Naive thymus-derived CD4-positive, alpha-beta T cell (primary cell): ENCODE measurements at places on chromosomes 2 and 18. TPM values are rescaled to one million over a fixed set of nuclear protein-coding genes. Genes with fewer than 3 reads are reported as not detected.

Gene MYO3B
- total RNA-seq, result not detected

Gene VWA3B
- total RNA-seq, result not detected

Gene ASXL3
- not detected for total RNA-seq

Gene ALPG
- total RNA-seq, result not detected

Gene CFAP221
- not detected for total RNA-seq

Gene TANC1
- total RNA-seq, result 0.13 TPM

- H3K36me3 ChIP-seq, result no peaks in the 10 kb centered on the region
- H3K4me1 ChIP-seq, result peaks cover 60% of the 10 kb centered on the region
- no peaks in the 10 kb centered on the region for H3K27me3 ChIP-seq
- no peak overlapping the region for H3K27ac ChIP-seq
These were observed 20.1 kb upstream of the TTC39C start for GRCh38 chr18:23994361-23994902.

GRCh38 chr2:19246496-19246895 is 111.9 kb downstream of the OSR1 start:
- H3K4me3 ChIP-seq, result no peak overlapping the region
- no peaks in the 10 kb centered on the region for H3K36me3 ChIP-seq
- no peaks in the 10 kb centered on the region for H3K4me1 ChIP-seq
- no peak for DNase-seq
- no peaks in the 10 kb centered on the region for H3K27me3 ChIP-seq

- DNase-seq, result no peak
- H3K27me3 ChIP-seq, result no peaks in the 10 kb centered on the region
- H3K36me3 ChIP-seq, result peaks cover 3% of the 10 kb centered on the region
These were observed 35.3 kb downstream of the NHEJ1 start for GRCh38 chr2:219125225-219125885.

- H3K4me1 ChIP-seq, result no peaks in the 10 kb centered on the region
- DNase-seq, result no peak
- H3K27ac ChIP-seq, result no peak overlapping the region
- H3K36me3 ChIP-seq, result no peaks in the 10 kb centered on the region
- no peak overlapping the region for H3K4me3 ChIP-seq
- no peaks in the 10 kb centered on the region for H3K27me3 ChIP-seq
These were observed 49.3 kb downstream of the CACNB4 start for GRCh38 chr2:152049541-152049940.

DNA sequence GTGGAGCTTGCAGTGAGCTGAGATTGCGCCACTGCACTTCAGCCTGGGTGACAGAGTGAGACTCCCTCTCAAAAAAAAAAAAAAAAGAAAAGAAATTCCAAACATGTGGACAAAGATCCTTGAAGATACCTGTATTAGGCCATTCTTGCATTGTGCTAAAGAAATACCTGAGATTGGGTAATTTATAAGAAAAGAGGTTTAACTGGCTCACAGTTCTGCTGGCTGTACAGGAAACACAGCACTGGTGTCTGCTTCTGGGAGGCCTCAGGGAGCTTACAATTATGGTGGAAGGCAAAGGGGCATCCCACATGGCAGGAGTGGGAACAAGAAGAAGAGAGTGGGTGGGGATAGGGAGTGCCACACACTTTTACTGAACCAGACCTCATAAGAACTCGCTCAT is 140.1 kb downstream of the SS18 start:
- no peak for DNase-seq

DNA sequence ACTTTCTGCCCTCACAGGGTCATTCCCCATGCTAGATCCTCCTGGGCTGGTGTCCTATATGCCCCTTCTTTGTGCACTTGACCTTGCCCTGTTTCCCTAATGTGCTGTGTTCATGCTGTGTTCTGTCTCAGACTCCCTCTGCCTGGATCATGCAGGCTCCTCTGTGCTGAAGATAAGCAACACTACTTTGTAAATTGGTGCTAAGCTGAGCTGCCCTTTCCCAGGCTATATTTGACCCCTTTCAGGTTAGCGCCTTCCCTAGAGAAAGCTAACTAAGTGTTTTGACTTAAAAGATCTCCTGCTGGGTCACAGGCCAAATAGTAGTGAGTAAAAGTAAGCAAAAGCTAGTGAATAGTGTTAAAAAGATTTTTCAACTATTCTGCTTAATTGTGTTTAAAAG is 257.2 kb upstream of the RGPD4 start:
- H3K27me3 ChIP-seq, result no peaks in the 10 kb centered on the region
- no peaks in the 10 kb centered on the region for H3K36me3 ChIP-seq
- no peak overlapping the region for H3K27ac ChIP-seq

- H3K4me1 ChIP-seq, result peaks cover 20% of the 10 kb centered on the region
- no peak overlapping the region for H3K27ac ChIP-seq
- no peak overlapping the region for H3K4me3 ChIP-seq
- no peak for DNase-seq
- no peaks in the 10 kb centered on the region for H3K27me3 ChIP-seq
These were observed 64.6 kb downstream of the TRPM8 start for GRCh38 chr2:233981574-233982420.

GRCh38 chr2:179037807-179038206 is 12.1 kb downstream of the CCDC141 start:
- H3K4me3 ChIP-seq, result no peak overlapping the region
- H3K36me3 ChIP-seq, result no peaks in the 10 kb centered on the region
- no peak overlapping the region for H3K27ac ChIP-seq

DNA sequence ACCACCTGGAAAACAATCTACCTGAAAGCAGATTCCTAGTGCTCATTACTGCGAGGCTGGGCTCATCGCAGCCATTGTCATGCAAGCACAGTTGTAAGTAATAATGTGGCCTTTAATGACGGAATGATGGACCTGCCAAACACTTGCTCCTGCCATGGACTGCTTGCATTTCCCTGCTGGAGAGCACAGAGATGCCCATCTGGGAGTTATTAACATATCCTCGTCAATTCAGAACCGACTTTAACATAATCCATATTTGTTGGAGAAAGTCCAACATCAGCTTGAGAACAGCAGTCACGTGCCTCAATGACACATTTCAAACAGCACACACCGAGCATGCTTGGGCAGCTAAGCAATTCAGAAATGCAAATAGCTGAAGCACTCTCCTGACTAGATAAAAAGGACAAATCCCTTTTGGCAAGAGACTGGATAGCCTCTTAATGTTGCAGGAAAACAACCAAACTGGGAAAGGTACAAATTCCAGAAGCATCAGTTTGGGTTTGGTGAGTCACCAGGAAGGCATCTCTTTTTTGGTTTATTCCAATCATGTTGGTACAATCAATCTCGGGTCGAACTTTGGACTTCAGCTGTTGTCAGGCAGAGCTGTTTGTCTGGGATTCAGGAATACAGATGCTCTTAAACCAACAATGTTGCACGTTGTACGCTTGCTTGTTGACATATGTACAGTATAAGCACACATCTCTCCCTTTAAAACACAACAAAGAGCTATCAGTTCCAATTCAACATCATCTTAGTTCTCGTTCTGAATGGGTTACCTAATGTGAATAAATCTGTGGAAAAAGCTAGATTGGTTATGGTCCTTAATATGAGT is 395.8 kb downstream of the LNPK start:
- no peaks in the 10 kb centered on the region for H3K4me1 ChIP-seq
- DNase-seq, result no peak
- H3K36me3 ChIP-seq, result no peaks in the 10 kb centered on the region

GRCh38 chr18:54357082-54357659 is 487 bp downstream of the STARD6 start:
- peak overlapping the region; percentile 88 for H3K4me3 ChIP-seq
- H3K27me3 ChIP-seq, result no peaks in the 10 kb centered on the region
- no peaks in the 10 kb centered on the region for H3K36me3 ChIP-seq
- no peak for DNase-seq
